ENCODE measurements at places on chromosomes 3 and 15.

- DNase-seq = no peak
Observed at GRCh38 chr3:170608475-170608874, 22.6 kb upstream of the SLC7A14 start.

DNA sequence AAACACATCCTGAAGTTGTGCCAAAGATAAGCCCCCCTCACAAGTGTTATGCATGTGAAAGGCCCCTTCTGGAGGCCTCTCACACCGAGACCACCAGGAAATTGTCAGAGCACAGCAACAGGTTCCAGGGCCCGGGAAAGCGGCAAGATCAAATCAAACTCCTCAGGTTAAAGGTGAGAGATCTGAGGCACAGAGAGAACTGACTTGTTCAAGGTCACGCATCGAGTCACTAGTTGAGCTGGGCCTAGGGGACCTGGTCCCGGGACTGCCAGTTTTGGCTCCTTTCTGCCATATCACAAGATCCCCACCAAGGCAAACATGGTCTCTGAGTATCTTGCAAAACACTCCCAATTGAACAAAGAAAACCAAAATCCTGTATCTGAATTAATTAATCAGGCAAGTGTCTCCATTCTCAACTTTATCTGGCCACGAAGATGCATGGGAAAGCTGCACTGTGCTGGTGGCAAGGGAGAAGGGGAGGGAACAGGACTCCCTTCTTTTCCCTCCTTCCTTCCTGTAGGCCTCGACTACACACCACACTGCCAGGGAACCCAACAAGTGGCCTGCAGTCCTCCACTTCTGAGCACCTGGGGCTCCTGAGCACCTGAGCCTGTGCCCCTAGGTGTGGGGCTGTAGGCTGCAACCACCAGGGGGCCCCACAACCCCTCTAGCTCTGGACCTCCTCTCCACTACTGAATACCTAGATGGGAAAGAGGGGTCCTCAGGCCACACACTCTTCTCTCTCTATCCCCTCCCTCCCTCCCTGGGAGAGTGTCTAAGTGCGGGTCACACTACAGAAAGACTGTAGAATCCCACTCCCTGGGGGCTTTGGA is 37.3 kb downstream of the ANP32A start:
- DNase-seq = no peak

DNA sequence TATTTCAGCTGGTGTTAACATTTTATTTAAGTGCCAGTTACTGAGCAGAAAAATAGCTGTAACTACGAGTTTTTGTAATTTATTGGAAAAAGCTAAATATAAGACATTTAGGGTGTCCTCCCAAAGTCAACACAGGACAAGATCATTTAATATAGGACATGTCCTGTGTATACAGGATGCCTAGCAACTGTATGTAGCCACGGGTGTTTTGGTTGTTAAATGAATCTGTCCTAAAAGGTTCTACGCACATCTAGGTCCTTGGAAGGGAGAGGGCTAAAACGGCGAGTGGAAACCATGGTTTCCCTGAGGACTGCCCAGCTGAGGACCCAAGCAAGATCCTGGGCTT is 565 bp upstream of the ZNF621 start:
- DNase-seq = no peak

DNA sequence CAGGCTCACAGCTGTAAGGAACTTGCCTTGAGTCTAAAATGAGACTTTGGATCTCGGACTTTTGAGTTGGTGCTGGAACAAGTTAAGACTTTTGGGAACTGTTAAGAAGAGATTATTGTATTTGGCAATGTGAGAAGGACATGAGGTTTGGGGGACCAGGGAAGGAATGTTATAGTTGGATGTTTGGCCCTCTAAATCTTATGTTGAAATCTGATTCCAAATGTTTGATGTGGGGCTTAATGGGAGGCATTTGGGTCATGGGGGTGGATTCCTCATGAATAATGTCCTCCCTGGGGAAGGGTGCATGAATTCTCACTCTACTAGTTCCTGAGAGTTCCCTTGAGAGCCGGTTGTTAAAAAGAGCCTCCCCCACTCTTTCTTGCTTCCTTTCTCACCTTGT is 18.5 kb upstream of the CHCHD6 start:
- no peak for DNase-seq

- no peak for DNase-seq
Observed at GRCh38 chr3:5186089-5186857, 1.2 kb upstream of the EDEM1 start.

DNA sequence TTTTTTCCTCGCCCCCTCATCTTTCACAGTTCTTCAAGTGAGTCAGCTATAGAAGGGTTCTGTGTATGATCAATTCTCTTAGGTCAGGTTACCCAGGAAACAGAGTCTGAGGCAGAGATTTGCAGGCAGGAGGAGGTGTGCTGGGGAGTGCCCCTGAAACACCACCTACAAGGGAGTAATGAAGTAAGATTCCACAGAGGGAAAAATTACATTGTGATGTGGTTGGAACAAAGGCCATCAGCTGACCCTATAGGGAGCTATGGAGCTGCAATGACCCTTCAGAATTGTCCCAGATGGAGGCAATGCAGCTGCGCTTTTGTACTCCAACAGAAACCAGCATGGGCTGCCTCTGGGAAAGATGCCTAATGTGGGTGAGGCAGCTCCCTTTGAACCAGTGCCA is 142.2 kb upstream of the CNTN3 start:
- no peak for DNase-seq

GRCh38 chr3:196942915-196943277 is 568 bp upstream of the NCBP2 start:
- no peak for DNase-seq

DNA sequence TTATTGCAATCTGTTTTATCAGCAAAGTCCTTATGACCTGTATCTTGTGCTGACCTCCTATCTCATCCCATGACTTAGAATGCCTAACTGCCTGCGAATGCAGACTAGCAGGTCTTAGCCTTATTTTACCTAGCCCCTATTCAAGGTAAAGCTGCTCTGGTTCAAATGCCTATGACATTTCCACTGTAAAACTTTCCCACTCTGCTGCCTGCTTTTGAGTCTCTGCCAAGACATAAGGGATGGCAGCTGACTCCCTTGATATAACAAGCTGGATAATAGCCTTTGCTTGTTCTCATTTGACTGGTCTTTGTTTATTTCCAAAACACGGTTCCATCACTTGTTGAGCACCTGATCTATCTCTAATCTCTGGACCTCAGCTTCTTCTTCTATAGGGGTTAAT is 131.9 kb upstream of the STRIT1 start:
- DNase-seq = no peak

DNA sequence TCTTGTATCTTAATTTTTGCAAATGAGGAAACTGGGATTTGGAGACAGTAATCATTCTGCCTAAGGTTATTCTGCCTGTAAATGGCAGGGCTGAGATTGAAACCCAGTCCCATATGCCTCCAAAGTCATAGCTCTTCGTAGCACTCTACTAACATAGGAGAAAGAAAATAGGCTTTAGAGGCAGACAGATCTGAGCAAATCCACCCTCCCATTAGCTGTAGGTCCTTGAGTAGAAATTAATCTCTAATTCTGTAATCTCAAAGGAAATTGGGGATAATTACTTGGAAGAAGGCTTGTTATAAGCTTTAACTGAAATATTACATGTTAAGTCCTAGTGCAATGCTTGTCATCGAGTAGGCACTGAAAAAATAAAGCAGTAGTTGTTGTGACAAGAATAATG is 252.1 kb upstream of the PEX5L start:
- no peak for DNase-seq

- no peak for DNase-seq
Observed at GRCh38 chr15:89514596-89515406, 18.4 kb upstream of the RHCG start.

GRCh38 chr3:157414861-157415260 is 21.8 kb upstream of the PTX3 start:
- no peak for DNase-seq

- DNase-seq = no peak
Observed at GRCh38 chr15:70799667-70800450, 36.5 kb upstream of the UACA start.

DNA sequence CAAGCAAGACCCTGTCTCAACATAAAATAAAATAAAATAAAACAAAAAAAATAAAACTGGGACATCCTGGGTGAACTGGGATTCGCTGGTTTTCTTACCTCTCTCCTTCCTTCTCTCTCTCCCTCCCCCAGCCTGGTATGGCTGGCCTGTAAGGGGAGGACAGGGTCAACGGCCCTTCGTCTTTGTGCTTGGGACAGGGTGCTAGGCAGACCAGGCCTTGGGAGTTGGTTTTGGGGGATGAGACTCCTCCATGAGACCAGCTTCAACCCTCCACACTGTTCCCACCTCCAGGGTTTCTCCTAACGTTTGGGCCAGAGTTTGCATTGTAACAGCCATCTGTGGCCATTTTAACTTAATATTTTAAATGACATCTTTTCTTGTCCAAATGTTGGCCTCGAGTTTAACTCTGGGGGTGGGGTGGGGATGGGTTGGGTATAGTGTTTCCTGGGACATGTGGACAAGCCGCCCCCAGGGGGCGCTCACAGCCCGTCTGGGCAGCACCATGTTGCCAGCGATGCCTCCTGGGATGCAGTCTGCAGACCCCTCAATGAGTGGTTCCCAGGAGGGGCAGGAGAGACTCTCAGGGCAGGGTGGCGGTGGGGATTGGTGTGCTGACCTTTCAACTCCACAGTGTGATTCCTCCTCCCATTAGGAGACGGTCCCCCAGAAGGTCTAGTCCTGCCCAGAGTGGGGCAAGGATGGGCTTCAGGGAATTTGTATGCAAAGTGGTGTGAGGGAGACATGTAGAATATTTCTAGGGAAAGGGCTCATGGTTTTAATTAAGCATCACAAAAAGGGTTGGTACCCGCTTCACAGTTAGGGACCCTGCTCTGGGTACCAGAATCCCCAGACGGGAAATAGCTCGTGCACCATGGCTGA is 37.7 kb upstream of the LCTL start:
- peak; percentile 37 for DNase-seq

- no peak for DNase-seq
Observed at GRCh38 chr3:197331131-197331530, 32.7 kb upstream of the DLG1 start.

All from hypothalamus (tissue), 51 donors.